Naive thymus-derived CD8-positive, alpha-beta T cell (primary cell): ENCODE measurements at places on chromosomes 16 and 17. TPM values are rescaled to one million over a fixed set of nuclear protein-coding genes. Genes with fewer than 3 reads are reported as not detected.

GRCh38 chr16:57518520-57518919, 17.9 kb downstream of the CCDC102A start:
- DNase-seq, result no peak

DNA sequence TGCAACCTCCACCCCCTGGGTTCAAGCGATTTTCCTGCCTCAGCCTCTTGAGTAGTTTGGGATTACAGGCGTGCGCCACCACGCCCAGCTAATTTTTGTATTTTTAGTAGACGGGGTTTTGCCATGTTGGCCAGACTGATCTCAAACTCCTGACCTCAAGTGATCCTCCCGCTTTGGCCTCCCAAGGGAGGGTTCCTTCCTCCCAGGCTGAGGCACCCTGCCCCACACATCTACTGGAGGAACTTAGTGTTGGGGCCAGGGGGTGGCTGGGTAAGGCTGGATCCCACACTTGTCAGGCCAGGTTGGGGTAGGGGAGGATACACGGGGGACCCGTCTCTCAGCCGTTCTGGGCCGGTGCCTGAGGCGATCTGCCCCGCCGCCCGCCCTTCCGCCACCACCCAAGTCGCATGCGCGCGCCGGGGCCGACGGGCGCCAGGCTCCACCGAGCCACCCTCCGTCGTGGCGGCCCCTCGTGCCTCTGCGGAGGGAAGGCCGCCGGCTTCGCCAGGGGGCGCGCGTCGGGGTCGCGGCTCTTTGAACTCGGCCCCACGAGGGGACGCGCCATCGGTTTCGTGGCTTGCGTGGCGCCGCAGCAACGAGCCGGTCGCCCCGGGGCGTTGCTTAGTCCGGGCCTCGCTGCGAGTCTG, 15.9 kb downstream of the GRB7 start:
- no peak for DNase-seq

HSD11B2 gene
- total RNA-seq, result not detected

DNA sequence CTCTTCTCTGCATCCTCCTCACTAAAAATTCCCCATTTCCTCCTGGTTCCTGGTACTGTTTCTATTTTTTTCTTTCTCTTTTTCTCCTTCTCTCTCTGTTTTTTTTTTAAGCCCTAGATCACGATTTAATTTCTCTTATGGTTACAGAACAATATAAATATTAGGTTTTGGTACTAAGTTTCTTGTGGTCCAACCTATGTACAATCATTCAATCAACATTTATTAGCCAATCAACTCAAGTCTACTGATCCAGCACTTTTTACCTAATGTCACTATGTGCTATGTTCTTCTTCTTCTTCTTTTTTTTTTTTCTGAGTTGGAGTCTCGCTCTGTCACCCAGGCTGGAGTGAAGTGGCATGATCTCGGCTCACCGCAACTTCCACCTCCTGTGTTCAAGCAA, 12.6 kb downstream of the RTN4RL1 start:
- DNase-seq, result no peak

DNA sequence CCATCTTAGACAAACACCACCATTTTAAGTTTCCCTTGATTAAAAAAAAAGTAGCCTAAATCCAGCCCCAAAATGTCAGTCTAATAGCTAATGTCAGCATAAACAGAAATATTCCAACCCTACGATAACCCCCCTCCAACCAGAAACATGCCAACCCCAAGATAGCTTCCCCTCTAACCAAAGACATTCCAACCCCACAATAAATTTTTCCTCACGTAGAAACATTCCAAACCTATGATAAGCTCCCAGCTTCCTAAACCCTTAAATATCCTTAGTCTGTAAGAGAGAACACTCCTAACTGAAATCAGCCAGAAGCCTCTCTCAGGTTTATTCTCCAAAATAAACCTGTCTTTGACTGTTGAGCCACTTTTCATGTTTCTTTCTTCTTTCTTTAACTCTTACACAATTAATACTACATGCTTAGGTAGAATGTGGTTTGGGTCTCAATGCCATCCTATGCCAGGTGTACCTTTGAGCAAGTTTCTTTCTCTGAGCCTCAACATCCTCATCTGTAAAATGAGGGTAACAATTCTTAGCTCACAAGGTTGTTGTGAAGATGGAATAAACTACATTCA, 10.5 kb upstream of the KRT38 start:
- DNase-seq, result no peak

NTN1 gene
- total RNA-seq, result not detected
